ENCODE measurements at places on chromosomes 6 and 20.

DNA sequence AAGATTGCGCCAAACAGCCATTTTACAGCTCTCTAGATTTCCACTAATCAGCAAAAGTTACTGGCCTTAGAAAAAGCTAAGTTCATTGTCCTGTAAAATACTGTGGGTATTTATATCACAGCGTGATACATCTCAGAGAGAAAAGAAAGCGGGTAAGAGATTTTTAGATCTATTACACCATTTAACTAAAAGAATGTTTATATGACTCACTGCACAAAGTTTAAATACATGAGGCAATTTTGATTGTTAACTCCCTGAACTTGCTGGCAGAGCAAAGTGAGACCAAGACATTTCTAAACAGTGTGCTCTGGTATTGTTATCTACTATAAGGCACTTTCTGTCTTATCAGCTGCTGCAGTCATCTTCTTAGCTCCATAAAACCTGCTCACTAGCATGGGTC lies 314.3 kb downstream of the EPHA7 start:
- no peak overlapping the region for H3K4me3 ChIP-seq
- no peak overlapping the region for H3K27ac ChIP-seq

DNA sequence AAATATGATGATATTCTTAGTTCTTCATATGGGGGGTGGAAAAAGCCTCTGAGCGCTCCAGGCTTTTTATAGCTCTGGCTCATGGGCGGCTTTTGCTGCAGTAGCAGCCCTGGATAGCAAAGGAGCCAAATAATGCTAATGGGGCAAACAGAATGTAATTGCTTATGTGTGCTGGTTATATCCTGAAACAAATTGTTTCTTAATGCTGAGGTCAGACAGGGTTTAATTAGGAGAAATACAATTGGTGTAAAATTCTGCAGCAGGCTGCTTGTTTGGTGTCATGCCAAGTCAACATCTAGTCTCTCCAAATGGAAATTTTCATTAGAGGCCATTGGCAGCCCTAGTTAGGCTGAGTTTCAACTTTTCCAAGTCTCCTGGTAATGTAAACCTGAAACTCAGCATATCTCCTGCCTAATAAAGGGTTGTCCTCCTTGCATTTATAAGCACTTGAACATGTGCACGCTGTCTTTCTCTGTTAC lies 530.1 kb upstream of the NOX3 start:
- no peak overlapping the region for H3K4me3 ChIP-seq
- H3K4me1 ChIP-seq = no peaks in the 10 kb centered on the region
- H3K27ac ChIP-seq = no peak overlapping the region
- no peaks in the 10 kb centered on the region for H3K27me3 ChIP-seq
- no peaks in the 10 kb centered on the region for H3K36me3 ChIP-seq
- no peak for DNase-seq

DNA sequence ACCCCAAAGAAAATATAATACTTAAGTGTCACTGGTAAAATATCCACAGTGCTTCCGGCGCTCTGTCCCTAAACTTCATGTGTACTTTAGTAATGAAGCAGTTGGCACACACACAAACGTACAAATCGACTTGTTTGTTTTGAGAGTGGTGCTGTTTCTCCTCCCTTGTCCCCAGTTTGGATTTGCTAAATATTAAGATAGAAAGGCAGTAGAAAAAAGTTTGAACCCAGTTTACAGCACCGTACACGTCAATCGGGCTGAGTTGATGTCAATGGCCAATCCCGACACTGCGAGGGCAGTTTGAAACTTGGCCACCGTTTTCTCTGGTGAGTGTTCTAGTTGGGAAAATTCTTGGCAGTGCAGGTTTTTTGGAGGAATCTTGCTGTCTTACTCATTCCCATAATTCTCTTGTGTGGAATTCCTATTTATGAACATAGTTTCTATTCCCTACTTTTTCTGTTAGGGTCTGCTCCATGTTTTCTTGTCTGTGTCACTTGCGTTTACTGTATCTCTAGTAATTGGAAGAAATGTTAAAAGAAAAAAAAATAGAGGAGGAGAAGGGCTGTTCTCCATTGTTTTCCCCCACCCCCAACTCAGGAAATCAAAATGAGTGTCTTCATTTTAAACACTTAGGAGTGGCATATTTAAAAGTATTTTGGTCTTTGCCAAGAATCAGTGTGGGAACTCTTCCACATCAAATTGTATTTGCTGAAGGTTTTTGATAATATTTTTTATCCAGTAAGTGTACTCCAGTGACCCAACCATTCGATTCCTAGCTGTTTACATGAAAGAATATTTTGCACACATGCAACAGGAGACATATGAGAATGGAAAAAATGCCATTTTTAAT lies 72.3 kb downstream of the OR2B2 start:
- peak overlapping the region; percentile 87 for H3K4me3 ChIP-seq
- peaks cover 8% of the 10 kb centered on the region for H3K27me3 ChIP-seq
- no peaks in the 10 kb centered on the region for H3K36me3 ChIP-seq
- H3K4me1 ChIP-seq = peaks cover 28% of the 10 kb centered on the region

DNA sequence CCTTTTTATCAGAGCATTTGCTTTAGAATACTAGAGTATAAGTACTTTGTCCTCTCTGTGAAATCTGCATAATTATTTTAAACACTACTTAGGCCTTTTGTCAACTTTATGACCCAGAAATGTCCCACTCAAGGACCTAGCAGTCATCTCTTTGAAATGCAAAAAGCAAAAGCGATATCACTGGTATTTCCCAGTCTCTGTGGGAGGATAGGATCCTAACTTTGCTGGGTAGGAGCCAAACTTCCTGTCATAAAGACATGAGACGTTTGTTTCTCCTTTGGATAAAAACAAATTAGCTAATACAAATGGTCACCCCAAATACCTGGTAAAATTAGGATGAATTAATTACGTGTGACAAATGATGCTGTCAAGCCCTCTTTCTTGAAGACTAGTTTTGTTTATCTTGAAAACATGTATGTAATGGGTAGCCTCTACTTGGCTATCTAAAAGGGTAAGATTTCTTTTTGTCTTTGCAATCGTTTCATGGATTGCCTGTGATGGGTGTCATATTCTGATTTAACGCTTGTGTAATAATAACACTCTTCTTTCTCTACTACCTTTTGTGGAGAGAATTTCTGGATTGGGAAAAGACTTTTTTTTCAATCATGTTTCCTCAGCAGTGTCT lies 36.2 kb downstream of the DCDC2 start:
- H3K4me1 ChIP-seq = no peaks in the 10 kb centered on the region
- no peak overlapping the region for H3K27ac ChIP-seq
- no peaks in the 10 kb centered on the region for H3K27me3 ChIP-seq
- no peaks in the 10 kb centered on the region for H3K36me3 ChIP-seq

- H3K36me3 ChIP-seq = no peaks in the 10 kb centered on the region
- H3K4me1 ChIP-seq = peaks cover 43% of the 10 kb centered on the region
- H3K27ac ChIP-seq = peak overlapping the region; percentile 100
- H3K27me3 ChIP-seq = no peaks in the 10 kb centered on the region
- DNase-seq = peak; percentile 71
These were observed 1.3 kb downstream of the HIVEP2 start for GRCh38 chr6:142943711-142944123.

- DNase-seq = no peak
- H3K27ac ChIP-seq = no peak overlapping the region
- no peaks in the 10 kb centered on the region for H3K36me3 ChIP-seq
- no peaks in the 10 kb centered on the region for H3K4me1 ChIP-seq
- H3K4me3 ChIP-seq = no peak overlapping the region
These were observed 45.1 kb downstream of the EPB41L2 start for GRCh38 chr6:131017962-131018361.

- H3K4me3 ChIP-seq = no peak overlapping the region
- H3K27ac ChIP-seq = no peak overlapping the region
- DNase-seq = no peak
- H3K36me3 ChIP-seq = peaks cover 4% of the 10 kb centered on the region
- no peaks in the 10 kb centered on the region for H3K27me3 ChIP-seq
These were observed 51.1 kb downstream of the RALGAPB start for GRCh38 chr20:38523697-38524096.

- H3K4me3 ChIP-seq = no peak overlapping the region
- DNase-seq = no peak
- no peak overlapping the region for H3K27ac ChIP-seq
- H3K36me3 ChIP-seq = no peaks in the 10 kb centered on the region
- peaks cover 2% of the 10 kb centered on the region for H3K27me3 ChIP-seq
These were observed 22.2 kb upstream of the SNRPB2 start for GRCh38 chr20:16707674-16708073.

GRCh38 chr20:16017656-16018055 lies 555.6 kb downstream of the KIF16B start:
- no peaks in the 10 kb centered on the region for H3K27me3 ChIP-seq
- H3K36me3 ChIP-seq = no peaks in the 10 kb centered on the region
- no peaks in the 10 kb centered on the region for H3K4me1 ChIP-seq
- no peak overlapping the region for H3K4me3 ChIP-seq
- no peak for DNase-seq
- no peak overlapping the region for H3K27ac ChIP-seq
